ENCODE measurements at places on chromosomes 5 and 9. TPM values are rescaled to one million over a fixed set of nuclear protein-coding genes. Genes with fewer than 3 reads are reported as not detected.

DNAJB5 gene
- 2.8 TPM for total RNA-seq

CAMK2A gene
- total RNA-seq = 0.24 TPM

GABRA1 gene
- total RNA-seq = not detected

GADD45G gene
- not detected for total RNA-seq

ANKHD1 gene
- 47.5 TPM for total RNA-seq

Data from tracheal epithelial cell (primary cell).